WTC11 (cell line): ENCODE measurements at places on chromosomes 7 and 10. TPM values are rescaled to one million over a fixed set of nuclear protein-coding genes. Genes with fewer than 3 reads are reported as not detected.

Gene GPNMB
- 0.57 to 1.7 TPM (median 1.1 TPM) in 3 replicates for total RNA-seq

Gene TMEM176B
- 1.0 to 1.6 TPM (median 1.3 TPM) in 3 replicates for total RNA-seq

Gene CPA2
- 0.90 to 2.3 TPM (median 1.3 TPM) in 3 replicates for total RNA-seq

- peak; percentile 32 for DNase-seq
- H3K27ac ChIP-seq: no peak overlapping the region
- peaks cover 9% of the 10 kb centered on the region; the same call in 1 of the 2 replicates for H3K27me3 ChIP-seq
Measured at GRCh38 chr10:79066411-79067240, 2.1 kb upstream of the ZMIZ1 start.

Gene GBX1
- 0.27 to 0.55 TPM in 2 of 3 replicates, not detected in the other for total RNA-seq

- DNase-seq: no peak
- peaks cover 22% of the 10 kb centered on the region for H3K4me1 ChIP-seq
- no peaks in the 10 kb centered on the region; the same call in 1 of the 2 replicates for H3K36me3 ChIP-seq
- no peak overlapping the region for H3K4me3 ChIP-seq
Measured at GRCh38 chr10:2985729-2986232, 81.6 kb upstream of the PFKP start.

GRCh38 chr10:79256264-79256806 is 90.9 kb upstream of the PPIF start:
- H3K27ac ChIP-seq: no peak overlapping the region
- no peak for DNase-seq
- H3K4me3 ChIP-seq: no peak overlapping the region
- no peaks in the 10 kb centered on the region for H3K36me3 ChIP-seq
- H3K27me3 ChIP-seq: no peaks in the 10 kb centered on the region

Gene IKZF1
- 1.9 to 2.4 TPM (median 2.3 TPM) in 3 replicates for total RNA-seq

Gene AIMP2
- 63.2 to 69.4 TPM (median 67.8 TPM) in 3 replicates for total RNA-seq

Gene GHRHR
- 4.0 to 6.6 TPM (median 5.0 TPM) in 3 replicates for total RNA-seq

Gene CALHM1
- total RNA-seq: 0.30 to 0.55 TPM (median 0.39 TPM) in 3 replicates

DNA sequence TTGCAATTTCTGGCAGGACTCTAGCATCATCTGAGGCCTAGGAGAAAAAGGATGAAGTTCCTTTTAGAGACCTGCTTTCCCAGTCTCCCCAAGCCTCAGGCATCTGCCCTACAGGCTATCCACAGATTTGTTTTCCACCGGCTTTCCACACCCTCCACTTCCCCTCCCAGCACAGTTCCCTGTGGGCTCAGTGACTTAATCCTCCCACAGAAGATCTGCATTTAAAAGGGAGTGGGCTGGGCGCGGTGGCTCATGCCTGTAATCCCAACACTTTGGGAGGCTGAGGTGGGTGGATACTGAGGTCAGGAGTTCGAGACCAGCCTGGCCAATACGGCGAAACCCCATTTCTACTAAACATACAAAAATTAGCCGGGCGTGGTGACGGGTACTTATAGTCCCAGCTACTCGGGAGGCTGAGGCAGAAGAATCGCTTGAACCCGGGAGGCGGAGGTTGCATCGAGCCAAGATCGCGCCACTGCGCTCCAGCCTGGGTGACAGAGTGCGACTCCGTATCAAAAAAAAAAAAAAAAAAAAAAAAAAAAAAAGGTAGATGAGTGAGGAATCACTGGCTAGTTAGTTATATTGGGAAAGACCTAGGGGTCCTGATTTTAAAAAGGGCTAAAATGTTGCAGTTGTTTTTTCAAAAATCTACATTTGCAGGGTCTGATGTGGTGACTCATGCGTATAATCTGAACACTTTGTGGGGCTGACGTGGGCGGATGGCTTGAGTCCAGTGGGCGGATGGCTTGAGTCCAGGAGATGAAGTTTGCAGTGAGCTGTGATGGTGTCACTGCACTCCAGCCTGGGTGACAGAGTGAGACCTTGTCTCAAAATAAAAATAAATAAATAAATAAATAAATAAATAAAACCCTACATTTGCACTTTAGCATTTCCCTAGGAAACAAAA is 119.5 kb downstream of the BAMBI start:
- no peak overlapping the region for H3K4me3 ChIP-seq
- H3K4me1 ChIP-seq: peaks cover 32% of the 10 kb centered on the region
- no peak overlapping the region for H3K27ac ChIP-seq
- no peak for DNase-seq

GRCh38 chr7:141944811-141945210 is 2.0 kb downstream of the CLEC5A start:
- H3K4me1 ChIP-seq: no peaks in the 10 kb centered on the region
- no peak for DNase-seq
- no peaks in the 10 kb centered on the region; the same call in 1 of the 2 replicates for H3K27me3 ChIP-seq
- no peak overlapping the region for H3K4me3 ChIP-seq

DNA sequence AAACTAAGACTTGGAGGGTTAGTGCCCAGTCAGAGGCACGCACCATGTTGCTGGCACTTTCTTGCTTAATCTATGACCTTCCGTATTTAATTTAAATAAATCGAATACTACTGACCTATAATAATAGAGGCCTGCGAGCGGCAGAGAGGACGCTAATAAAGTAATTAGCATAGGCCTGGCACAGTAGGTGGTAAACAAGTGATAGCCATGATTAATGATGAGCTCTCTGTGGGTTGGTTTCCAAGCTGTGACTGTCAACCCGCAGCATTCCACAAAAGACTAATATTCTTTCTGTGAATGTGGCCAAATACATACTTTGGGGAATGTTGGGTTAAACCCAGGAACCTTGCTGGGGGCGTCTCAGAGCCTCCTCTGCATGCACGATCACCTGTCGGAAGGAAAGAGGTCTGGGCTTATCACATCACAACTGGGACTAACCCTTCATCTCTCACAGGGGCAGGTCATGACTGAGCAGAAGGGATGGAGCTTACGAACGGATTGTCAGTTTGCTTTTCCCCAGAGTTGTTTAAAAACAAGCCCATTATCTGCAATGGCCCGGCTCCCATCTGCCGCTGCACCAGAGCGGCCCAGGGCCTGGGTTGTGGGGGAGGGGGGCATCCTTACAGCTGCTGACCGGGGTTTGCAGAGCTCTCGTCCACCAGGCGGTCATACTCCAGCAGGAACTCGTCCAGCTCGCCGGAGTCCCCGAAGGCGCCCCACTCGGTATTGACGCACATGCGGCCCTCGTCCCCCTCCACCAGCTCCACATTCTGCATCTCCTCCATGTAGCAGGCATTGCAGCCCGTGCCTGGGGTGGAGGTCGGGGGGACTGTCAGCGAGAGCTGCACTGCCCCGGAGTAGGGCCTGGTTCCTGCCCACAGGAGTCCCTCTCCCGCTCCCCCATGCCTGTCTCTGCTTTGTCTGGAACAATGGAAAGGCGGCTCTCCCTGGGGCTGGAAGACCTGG is 6.2 kb upstream of the MYL7 start:
- H3K36me3 ChIP-seq: no peaks in the 10 kb centered on the region
- peak; percentile 25 for DNase-seq
- H3K27me3 ChIP-seq: peaks cover 41% of the 10 kb centered on the region
- no peak overlapping the region for H3K4me3 ChIP-seq

Gene CDHR1
- total RNA-seq: 5.0 to 7.2 TPM (median 6.4 TPM) in 3 replicates

Gene JAKMIP3
- 1.2 to 1.7 TPM (median 1.4 TPM) in 3 replicates for total RNA-seq

Gene TMEM229A
- 0.27 to 0.74 TPM (median 0.41 TPM) in 3 replicates for total RNA-seq

Gene MET
- total RNA-seq: 9.4 to 12.8 TPM (median 11.6 TPM) in 3 replicates

Gene PHF14
- 47.7 to 49.9 TPM (median 48.6 TPM) in 3 replicates for total RNA-seq

GRCh38 chr7:141431711-141432110 is 119.5 kb upstream of the AGK start:
- DNase-seq: no peak
- H3K27ac ChIP-seq: peak overlapping the region; percentile 100
- peaks cover 11% of the 10 kb centered on the region for H3K36me3 ChIP-seq
- H3K27me3 ChIP-seq: no peaks in the 10 kb centered on the region

Gene HOXA6
- not detected in 3 replicates for total RNA-seq
